ENCODE measurements at places on chromosomes 16 and 17.

- DNase-seq: no peak
These were observed 32.8 kb downstream of the CACNA1G start for GRCh38 chr17:50593321-50593720.

- no peak for DNase-seq
These were observed 205.2 kb downstream of the STX8 start for GRCh38 chr17:9370467-9370866.

DNA sequence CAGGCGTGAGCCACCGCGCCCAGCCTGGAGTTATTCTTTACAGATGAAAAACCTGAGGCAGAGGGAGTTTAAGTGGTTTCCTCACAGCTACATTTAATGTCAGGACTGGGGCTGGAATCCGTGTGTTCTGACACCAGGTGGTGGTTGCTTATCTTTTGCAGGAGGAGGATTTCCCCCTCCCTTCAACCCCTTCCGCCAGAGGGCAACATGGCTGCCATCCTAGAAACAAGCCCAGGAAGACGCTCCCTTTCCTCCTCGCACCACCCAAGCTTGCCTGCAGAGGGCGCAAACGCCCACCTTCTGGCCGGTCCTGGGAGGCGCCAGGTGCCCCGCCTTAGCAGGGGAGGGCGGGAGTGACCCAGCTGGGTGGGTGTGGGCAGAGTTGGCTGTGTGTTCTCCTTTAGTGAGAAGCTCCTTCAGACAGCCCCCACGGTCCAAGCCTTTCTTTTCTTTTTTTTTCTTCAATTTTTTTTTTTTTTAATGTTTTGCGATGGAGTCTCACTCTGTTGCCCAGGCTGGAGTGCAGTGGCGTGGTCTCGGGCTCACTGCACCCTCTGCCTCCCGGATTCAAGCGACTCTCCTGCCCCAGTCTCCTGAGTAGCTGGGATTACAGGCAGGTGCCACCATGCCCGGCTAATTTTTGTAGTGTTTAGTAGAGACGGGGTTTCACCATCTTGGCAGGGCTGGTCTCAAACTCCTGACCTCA is 9.9 kb upstream of the RAP1GAP2 start:
- DNase-seq: peak; percentile 13

- DNase-seq: no peak
These were observed 263.5 kb upstream of the AXIN2 start for GRCh38 chr17:65824901-65825300.

GRCh38 chr17:78972507-78973105 is 7.1 kb downstream of the LGALS3BP start:
- no peak for DNase-seq

DNA sequence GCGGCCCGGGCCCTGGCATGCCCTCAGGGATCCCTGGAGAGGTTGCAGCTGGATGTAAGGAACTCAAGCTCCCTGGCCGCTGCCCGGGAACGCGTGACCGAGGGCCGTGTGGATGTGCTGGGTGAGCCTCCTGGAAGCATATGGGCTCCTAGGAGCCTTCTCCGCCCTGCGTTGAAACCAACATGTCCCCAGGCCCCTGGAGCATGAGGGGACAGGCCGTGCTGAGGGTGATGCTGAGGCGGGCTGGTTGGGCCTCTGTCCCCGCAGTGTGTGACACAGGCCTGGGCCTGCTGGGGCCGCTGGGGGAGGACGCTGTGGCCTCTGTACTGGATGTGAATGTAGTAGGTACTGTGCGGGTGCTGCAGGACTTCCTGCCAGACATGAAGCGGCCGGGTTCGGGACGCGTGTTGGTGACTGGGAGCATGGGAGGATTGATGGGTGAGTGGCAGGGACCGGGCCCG is 5.7 kb upstream of the HSD17B1 start:
- no peak for DNase-seq

DNA sequence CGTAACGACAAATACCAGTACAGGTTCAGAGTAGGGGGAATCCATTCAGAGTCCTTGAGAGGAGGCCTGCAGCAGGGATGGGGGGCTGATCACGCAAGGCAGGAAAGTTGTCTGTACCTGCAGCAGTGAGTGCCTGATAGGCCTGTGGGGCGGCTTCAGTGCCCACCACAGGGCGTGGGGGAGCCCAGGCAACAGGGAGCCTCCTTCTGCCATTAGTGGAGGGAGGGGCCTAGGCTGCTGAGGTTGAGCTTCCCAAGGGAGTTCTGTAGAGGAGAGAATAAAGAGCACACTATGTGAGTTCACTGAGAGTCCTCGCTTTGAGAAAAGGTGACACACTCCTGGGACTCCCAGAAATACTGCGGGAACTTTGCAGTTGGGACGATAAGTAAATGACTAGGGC is 134.6 kb downstream of the SPECC1 start:
- no peak for DNase-seq

- no peak for DNase-seq
These were observed 114.1 kb downstream of the ENGASE start for GRCh38 chr17:79188685-79189084.

- DNase-seq: no peak
These were observed 7.3 kb downstream of the ACACA start for GRCh38 chr17:37399265-37399803.

DNA sequence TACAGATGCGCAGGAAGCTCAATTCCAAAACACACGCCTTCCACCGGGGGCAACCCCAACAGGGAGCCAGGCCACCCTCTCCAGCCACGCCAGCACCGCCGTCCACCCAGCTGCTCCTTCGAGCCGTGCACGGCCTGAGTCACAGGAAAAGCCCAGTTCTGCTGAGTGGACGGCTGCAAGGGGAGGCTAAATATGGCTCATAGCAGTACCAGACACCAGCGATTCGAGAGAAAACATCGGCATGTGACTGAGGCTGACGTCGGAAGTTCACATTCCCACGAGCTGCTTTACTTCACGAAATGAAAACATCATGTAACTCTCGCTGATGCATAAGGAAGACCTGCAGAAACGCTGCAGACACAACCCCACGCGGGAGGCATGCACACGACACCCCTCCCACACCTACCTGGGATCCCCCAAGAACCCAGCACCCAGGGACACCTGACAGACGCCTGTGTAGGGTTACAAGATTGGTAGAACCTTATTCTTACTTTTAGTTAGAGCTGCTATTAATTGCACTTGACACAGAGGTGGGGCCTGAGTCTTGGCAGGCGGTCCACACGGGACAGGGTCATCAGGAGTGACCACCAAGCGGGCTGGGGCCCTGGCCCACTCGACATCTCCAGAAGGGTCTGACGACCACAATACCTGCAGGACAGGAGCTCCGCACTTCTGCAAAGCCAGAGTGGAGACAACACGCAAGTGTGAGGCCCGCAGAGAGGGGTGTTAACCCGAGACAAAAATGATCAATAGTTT is 116.8 kb downstream of the ANKRD11 start:
- no peak for DNase-seq

- no peak for DNase-seq
These were observed 16.7 kb upstream of the SLC12A3 start for GRCh38 chr16:56848029-56848936.

DNA sequence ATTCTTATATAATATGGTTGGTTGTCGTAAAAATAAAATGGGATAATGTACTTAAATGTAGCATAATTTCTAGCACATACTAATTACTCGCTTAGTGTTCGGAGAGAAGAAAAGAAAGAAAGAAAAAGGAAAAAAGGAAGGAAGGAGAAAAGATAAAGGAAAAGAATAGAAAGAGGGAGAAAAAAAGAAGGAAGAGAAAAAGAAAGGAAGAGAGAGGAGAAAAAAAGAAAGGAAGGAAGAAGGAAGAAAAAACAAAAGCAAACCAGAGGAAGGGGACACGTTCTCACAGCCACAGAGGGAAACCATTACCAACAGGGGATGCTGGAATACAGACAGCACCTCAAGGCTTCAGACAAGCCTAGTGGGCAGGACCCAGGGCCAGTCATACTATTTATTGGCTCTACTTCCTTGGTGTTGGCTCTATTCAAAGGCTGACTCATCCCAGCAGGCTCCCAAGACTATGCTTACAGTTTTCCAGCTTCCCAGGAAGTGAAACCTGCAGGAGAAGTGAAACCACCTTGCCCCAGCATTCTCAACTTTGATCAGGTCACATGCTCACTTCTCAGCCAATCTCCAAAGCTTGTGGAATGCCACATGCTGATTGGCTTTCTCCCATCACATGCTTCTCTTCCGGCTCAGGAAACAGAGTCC is 273.5 kb upstream of the IRX5 start:
- DNase-seq: no peak

DNA sequence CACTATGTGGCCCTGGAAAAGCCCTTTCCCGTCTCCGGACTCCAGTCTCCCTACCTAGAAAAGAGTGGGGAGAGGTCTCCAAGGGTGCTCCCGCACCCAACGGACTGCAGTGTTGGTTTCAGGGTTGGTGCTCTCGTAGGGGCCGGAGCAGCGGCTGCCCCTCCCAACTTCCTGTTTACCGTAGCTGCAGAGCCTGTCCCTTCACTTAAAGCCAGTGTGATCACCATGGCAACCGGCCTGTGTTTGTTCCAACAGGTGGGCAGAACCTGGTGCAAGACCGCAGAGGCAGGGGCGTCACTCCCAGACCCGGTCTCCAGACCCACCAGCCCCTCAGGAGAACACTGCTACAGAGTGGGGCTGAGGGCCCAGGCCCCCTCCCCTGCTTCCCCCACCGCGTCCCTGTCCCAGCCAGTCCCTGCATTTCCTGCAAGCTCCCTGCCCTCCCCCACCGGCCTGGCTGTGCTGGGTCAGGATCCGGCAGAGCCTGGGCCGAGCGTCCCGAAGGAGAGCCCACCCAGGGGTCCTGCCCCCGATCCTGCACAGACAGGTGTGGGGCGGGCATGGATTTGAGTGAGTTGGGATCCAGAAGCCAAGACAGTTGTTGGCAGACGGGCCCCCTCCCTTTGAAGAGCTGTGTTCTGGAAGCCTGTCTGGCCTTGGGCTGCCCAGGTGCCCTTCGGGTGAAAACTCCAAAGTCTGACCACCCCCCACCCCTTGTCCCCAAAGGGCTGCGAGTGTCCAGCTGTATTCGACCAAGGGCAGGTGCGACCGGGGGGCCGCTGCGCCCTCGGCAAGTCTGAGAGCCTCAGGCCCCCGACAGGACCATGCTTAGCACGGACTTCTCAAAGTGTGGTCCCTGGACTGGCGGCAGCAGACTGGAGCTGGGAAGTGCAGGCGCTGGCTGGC is 1.5 kb upstream of the BAIAP3 start:
- DNase-seq: no peak

DNA sequence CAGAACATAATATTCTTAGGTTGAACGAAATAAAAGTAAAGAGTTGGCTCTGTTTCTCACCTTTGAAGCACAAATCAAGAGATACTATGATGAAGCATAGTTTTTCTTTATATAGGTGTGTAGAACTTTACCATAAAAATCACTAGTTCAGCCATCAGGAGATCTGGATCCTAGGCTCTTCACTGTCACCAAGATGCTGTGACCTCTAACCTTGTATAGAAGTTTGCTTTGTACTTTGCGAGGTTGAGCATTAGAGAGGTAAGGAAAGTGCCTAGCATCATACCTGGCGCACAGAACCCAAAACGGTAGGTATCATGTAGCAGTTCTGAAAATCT is 553 bp upstream of the CDC6 start:
- DNase-seq: no peak

DNA sequence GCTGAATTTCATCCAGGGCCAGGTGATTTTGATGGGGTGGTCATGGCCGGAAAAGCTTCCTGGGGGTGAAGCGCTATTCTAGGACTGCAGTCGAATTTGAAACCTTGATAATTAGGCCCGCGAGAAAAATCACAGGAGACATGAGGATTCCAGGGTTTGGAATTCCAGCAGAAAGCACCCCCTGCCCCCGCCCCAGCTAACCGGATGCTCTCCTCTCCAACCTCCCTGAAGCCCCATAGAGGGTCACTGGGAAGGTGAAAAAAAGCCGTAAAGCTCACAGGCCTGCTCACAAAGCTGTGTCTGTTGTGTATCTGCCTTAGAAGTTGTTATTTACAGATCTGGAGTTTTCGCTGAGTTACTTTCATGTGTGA is 1.2 kb upstream of the GINS2 start:
- no peak for DNase-seq

- DNase-seq: no peak
These were observed 268.1 kb upstream of the TBX2 start for GRCh38 chr17:61131585-61131984.

DNA sequence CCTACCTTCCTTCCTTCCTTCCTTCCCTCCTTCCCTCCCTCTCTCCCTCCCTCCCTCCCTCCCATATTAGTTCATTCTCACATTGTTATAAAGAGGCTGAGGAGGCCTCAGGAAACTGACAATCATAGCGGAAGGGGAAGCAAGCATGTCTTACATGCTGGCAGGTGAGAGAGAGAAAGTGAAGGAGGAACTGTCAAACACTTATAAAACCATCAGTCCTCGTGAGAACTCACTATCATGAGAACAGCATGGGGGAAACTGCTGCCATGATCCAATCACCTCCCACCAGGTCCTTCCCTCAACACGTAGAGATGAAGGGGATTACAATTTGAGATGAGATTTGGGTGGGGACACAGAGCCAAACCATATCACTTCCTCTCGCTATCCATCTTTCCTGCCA is 281.6 kb upstream of the FOXF1 start:
- no peak for DNase-seq

- DNase-seq: no peak
These were observed 583.6 kb upstream of the CDH5 start for GRCh38 chr16:65782611-65783600.

DNA sequence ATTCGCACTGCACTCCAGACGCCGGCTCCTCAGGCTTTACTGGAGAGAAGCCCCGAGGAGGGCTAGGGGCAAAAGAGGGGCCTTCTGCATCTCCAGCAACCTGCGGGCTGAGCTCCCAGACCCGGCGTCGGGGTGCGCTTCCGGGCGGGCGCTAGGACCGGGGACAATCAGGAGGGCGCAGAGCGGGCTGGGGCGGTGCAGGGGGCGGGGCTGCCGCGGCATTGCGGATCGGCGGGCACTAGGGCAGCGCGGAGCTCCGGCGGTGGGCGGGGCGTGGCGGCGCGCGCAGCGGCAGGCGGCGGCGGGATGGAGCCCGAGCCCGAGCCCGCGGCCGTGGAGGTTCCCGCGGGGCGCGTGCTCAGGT is at the start of gene TSEN54:
TSS of gene TSEN54 (plus strand) at position 274 of the 364 bp plus-strand sequence. CDS start at position 307, 33 bp downstream.
- DNase-seq: peak; percentile 40

DNA sequence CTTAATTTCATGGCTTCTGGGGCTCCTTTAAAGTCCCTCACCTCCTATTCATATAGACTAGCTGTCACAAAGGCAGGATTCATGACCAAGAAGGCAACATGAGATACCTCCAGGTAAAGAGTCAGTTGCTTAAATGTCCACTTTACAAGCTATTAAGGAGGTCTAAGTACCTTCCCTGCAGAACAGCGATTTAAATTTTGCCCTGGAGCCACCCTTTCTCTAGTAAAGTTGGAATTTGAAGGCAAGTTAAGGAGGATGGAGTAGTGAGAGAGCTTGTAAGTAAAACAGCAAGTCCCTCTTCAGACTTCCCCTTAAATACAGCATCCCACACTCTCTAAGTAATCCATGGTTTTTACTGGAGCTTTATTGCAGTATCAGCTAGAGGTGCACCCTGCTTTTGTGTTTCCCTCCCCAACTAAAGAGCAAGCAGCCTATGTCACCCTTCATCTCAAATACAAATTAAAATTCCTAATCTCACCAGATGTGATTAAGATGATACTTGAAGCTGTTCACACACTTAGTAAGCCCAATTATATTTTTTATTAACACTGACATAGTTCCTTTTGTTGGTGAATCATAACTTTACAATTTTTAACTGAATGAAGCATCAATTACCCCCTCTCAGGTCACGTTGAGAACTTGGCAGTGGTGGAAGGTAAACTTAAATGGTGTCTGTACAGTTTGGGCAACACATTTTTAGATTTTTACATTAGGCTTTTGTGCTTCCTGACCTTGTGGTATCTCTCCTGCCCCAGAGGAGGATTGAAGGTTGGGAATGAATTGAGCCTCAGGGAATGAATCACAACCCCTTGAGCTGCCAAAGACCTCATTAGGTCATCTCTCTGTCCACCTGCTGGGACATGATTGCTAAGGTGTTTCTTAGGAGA is 108.9 kb downstream of the TANGO6 start:
- DNase-seq: no peak

GRCh38 chr17:49511810-49512209 is 16.7 kb downstream of the NGFR start:
- no peak for DNase-seq
